ENCODE measurements at places on chromosomes 7 and 10. TPM values are rescaled to one million over a fixed set of nuclear protein-coding genes. Genes with fewer than 3 reads are reported as not detected.

NACAD gene
- not detected for total RNA-seq

DNA sequence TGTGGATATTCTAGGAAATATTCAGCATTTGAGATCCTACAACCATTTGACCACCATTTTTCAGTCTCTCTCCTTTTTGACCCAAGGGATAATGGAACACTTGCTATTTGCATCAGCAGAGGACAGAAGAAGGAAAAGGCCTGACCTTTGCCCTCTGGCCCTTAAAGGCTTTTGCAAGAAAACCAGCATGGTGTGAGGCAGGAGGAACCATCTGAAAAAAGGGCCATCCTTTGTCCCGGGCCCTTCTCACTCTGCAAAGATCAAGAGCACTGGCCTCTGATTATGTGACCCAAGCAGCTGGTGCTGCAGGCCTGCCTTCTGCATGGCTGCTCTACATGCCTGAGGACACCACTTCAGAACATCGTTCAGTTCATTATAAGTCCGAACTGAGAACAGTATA is 133.3 kb upstream of the STK17A start:
- H3K36me3 ChIP-seq: no peaks in the 10 kb centered on the region
- H3K4me1 ChIP-seq: no peaks in the 10 kb centered on the region
- DNase-seq: no peak

GRCh38 chr10:127612-128432 is 7.4 kb upstream of the ZMYND11 start:
- peak overlapping the region; percentile 88 for H3K27ac ChIP-seq
- H3K27me3 ChIP-seq: peaks cover 6% of the 10 kb centered on the region
- peaks cover 24% of the 10 kb centered on the region for H3K4me1 ChIP-seq

DNA sequence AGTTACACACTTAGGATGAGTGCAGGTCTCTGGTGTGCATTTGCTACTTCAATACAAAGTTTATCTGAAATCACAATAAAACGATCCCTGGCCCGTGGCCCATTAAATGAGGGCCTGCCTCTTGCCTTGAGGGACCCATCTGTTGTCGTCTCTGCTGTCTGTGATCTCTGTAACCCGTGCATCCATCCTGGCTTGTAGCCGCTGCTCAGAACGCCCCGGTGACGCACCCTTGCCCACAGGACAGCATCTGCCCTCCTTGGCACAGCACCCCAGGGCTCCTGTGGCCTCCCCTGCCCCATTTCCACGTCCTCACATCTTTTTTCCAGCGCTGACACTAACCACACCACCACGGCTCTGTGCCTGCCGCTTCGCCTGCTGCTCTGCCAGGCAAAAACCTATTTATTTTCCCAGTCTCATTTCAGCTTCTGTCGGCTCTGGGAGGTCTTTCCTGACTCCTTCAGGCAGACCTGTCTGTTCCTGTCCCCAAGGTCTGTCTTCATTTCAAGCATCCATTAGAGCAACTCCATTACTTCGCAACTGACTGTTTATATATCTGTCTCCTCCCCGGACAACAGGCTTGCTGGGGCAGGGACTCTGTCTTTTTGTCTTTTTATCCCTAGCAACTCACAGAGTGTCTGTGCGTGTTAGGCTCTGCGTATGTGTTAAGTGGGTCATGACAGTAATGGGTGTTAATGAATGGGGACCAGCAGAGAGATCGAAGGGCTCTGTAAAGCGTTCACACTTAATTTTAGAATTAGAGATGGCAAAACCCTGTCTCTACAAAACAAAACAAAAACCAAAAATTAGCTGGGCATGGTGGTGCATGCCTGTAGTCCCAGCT is 16.4 kb downstream of the CARD11 start:
- no peak for DNase-seq
- peak overlapping the region; percentile 42 for H3K27ac ChIP-seq
- H3K36me3 ChIP-seq: peaks cover 88% of the 10 kb centered on the region
- H3K4me3 ChIP-seq: no peak overlapping the region
- peaks cover 39% of the 10 kb centered on the region for H3K4me1 ChIP-seq
- no peaks in the 10 kb centered on the region for H3K27me3 ChIP-seq

FLNC gene
- total RNA-seq: not detected

DNA sequence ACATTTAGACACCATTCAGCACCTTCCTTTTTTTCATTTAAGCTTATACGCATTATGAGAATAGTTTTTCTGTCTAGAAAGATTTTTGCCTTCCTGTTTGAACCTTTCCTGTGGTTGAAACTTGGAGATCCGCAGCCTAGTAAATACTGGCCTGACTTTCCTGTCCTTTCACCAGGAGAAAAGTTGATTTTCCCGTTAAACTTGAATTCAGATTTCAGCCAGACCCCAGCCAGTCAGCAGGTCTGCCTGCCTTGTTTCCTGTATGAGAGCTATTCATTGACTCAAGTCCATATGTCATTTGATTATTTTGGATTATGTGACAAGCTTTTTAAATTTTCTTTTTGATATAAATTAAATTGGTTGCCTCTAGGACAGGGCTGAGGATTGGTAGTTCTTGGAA is 71.5 kb downstream of the EVX1 start:
- H3K36me3 ChIP-seq: no peaks in the 10 kb centered on the region
- no peaks in the 10 kb centered on the region for H3K4me1 ChIP-seq
- H3K27ac ChIP-seq: no peak overlapping the region
- DNase-seq: no peak
- peaks cover 21% of the 10 kb centered on the region for H3K27me3 ChIP-seq

SNX10 gene
- total RNA-seq: 28.1 TPM

DNA sequence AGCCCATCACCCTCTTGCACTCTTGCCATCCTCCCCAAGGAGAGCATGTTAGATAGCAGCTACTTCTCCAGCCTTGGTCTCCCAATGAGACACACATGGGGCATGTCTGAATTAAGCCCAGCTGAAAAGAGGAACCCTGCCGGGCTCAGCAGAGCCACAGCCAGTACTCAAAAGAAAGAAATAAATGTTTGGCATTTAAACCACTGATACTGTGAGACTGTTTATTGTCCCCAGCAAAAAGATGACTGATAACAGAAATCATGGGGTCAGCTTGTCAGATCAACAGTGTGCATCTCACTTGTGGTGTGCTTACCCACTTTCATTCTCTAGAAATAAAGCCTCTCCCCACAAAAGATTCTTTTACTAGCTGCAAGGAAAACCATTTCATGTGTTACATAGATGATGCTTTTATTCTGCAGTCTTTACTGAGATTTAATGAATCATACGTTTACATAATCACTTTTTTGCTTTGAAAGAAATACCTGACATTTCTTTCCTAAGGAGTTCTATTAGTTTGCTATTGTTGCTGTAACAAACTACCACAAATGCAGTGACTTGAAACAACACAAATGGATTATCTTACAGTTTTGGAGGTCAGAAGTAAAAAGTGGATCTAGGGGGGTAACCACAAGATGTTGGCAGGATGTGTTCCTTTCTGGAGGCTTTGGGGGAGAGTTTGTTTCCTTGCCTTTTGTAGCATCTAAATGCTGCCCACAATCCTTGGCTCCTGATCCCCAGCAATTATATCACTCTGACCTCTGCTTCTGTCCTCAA is 20.9 kb downstream of the ANKRD7 start:
- DNase-seq: no peak
- H3K4me1 ChIP-seq: no peaks in the 10 kb centered on the region

GIMAP5 gene
- 111 TPM for total RNA-seq

DNA sequence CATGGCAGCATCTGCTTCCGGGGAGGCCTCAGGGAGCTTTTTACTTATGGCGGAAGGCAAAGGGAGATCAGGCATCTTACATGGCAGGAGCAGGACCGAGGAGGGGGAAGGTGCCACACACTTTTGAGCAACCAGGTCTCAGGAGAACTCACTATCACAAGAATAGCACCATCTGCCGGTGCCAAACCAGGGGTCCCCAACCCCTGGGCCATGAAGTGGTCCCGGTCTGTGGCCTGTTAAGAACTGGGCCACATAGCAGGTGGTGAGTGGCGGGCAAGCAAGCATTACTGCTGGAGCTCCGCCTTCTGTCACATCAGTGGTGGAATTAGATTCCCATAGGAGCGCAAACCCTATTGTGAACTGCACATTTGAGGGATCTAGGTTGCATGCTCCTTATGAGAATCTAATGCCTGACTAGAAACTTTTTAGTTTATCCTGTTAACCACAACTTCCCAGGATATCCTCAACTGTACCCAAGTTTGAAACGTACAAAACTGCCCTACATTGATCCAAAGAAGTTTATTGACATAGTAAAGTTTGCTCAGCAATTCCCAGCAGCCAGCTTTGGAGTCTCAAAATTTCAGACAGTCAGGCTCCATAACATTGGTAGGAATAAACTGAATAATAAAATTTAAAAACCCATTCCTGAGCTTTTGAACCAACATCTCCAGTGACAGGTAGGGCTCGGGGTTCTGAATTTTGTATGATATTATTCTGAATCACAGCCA is 228.4 kb upstream of the TAC1 start:
- H3K27me3 ChIP-seq: no peaks in the 10 kb centered on the region
- H3K36me3 ChIP-seq: no peaks in the 10 kb centered on the region
- DNase-seq: no peak
- no peak overlapping the region for H3K27ac ChIP-seq

GRCh38 chr10:33477291-33478088 is 143.0 kb upstream of the NRP1 start:
- no peak for DNase-seq
- no peak overlapping the region for H3K27ac ChIP-seq
- H3K27me3 ChIP-seq: peaks cover 5% of the 10 kb centered on the region
- H3K4me1 ChIP-seq: no peaks in the 10 kb centered on the region
- H3K36me3 ChIP-seq: no peaks in the 10 kb centered on the region
- no peak overlapping the region for H3K4me3 ChIP-seq

NODAL gene
- not detected for total RNA-seq

DNA sequence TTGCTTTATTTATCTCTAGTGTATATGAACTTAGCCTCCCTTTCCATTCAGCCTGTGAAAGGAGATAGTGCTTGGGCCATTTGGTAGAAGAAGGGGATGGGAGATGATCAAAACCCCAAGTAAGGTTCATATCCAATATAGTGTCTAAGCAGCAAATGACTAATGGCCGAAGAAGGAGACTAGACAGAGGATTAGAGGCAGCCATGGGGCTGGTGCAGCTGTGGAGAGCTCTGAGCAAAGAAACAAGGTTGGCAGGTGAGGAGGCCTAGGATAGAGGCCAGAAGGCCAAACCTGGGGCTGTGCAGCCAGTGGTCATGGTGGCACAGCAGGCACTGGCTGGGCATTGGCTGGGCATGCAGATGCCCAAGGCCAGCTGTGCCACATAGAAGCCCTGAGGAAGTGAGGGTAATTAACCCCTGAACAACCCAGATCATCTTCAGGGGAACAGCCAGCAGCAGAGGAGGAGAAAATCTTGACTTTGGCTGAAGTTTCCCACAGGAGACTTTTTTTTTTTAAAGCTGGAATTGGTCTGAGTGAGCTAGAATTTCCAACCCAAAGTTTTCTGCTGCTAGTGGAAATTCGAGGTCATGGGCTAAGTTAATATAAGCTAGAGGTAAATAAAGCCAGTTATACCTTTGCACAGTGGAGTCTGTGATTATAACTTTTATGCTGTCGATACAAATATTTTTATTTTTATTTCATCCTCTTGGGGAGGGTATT is 10.3 kb upstream of the CPA1 start:
- H3K27me3 ChIP-seq: no peaks in the 10 kb centered on the region
- peaks cover 3% of the 10 kb centered on the region for H3K36me3 ChIP-seq
- H3K27ac ChIP-seq: peak overlapping the region; percentile 72
- H3K4me3 ChIP-seq: no peak overlapping the region
- peaks cover 27% of the 10 kb centered on the region for H3K4me1 ChIP-seq
- no peak for DNase-seq

GRCh38 chr7:144483189-144483588 is 79.7 kb upstream of the NOBOX start:
- H3K4me1 ChIP-seq: peaks cover 2% of the 10 kb centered on the region
- no peaks in the 10 kb centered on the region for H3K36me3 ChIP-seq
- H3K27me3 ChIP-seq: no peaks in the 10 kb centered on the region
- DNase-seq: no peak
- H3K27ac ChIP-seq: no peak overlapping the region

SUFU gene
- total RNA-seq: 14.2 TPM

GRCh38 chr10:31490858-31491504 is 172.0 kb downstream of the ZEB1 start:
- no peak overlapping the region for H3K4me3 ChIP-seq
- peaks cover 6% of the 10 kb centered on the region for H3K36me3 ChIP-seq
- no peaks in the 10 kb centered on the region for H3K27me3 ChIP-seq

Measured in activated CD4-positive, alpha-beta T cell treated with anti-CD3 and anti-CD28 coated beads, Interleukin-2, amount 10 ng/mL, durations not matched to agents 7 days and 5 days (primary cell).